ENCODE measurements at places on chromosomes 7 and 10.

DNA sequence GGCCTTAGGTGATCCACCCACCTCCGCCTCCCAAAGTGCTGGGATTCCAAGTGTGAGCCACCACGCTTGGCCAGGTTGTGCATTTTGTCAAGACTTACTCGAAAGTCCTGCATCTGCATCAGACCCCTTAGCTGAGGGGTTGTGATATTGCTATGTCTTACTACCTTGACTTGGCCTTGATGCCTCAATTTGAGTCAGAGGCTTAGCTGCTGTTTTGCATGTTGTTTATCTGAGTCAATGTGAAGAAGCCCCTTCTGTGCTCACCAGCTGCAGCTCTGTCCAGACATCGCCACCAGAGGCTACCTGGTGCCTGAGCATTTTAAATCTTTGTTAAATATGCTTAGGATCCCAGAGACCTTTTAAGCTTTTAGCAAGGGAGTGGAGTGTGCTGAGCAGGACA is 18.1 kb downstream of the UBE2D4 start:
- no peak overlapping the region for H3K27ac ChIP-seq
- H3K27me3 ChIP-seq = no peaks in the 10 kb centered on the region
- no peak overlapping the region for H3K4me3 ChIP-seq
- no peak for DNase-seq
- peaks cover 34% of the 10 kb centered on the region for H3K36me3 ChIP-seq

DNA sequence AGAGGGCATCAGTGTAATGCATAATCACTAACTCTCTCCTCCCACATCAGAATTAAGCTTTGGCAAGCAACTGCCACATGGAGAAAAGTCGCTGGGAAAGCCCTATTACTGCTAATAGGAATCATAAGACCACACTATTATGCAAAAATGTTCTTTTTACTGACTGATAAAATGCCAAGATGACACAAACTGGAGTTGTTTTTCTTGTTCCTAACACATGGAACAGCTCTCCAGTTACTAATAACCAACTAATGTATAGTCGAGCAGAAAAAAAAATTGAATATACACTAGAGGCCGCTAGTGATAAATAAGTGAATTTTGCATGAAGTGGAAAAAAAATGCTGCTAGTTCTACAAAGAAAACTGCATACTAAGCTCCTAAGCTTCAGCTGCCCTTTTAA is 165.6 kb downstream of the TPK1 start:
- no peaks in the 10 kb centered on the region for H3K27me3 ChIP-seq
- H3K4me3 ChIP-seq = no peak overlapping the region
- no peaks in the 10 kb centered on the region for H3K36me3 ChIP-seq
- DNase-seq = no peak

DNA sequence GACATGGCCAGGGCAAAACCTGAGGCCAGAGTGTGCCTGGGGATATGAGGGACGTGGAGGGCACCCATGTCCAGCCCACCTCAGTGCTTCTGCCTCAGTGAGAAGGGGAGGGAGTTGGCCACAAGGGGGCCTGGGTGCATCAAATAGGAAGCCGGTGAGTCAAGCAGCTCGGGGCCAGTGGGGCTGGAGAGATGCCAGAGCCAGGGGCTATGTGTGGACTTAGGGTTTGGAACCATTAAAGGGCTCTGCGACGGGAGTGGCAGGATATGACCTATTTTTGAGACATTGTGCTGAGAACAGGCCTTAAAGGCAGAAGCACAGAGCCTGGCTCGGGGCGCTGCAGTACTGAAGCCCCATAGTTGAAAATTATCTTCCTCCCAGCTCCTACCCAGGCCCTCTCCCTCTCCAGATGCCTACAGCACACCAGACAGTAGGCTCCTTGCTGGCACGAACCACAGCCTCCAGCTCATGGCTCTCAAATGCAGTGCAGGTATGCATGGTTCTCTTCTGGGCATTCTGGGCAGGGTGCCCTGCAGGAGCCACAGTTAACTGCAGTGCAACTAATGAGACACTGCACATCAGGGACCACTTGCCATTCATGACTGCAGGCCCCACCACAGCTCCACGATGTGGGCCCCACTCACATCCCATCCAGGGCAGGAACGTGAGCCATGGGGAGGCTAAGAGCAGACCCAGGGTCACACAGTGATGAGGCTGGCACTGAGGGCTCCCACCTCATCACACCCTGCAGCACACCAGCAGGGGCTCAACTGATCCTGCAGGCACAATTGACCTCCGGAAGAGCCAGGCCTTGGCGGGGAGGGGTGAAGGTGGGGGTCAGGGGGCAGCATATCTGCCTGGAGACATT is 7.2 kb upstream of the PGAM2 start:
- peak overlapping the region; percentile 24 for H3K27ac ChIP-seq
- peaks cover 41% of the 10 kb centered on the region for H3K4me1 ChIP-seq
- H3K36me3 ChIP-seq = peaks cover 36% of the 10 kb centered on the region
- H3K4me3 ChIP-seq = no peak overlapping the region

DNA sequence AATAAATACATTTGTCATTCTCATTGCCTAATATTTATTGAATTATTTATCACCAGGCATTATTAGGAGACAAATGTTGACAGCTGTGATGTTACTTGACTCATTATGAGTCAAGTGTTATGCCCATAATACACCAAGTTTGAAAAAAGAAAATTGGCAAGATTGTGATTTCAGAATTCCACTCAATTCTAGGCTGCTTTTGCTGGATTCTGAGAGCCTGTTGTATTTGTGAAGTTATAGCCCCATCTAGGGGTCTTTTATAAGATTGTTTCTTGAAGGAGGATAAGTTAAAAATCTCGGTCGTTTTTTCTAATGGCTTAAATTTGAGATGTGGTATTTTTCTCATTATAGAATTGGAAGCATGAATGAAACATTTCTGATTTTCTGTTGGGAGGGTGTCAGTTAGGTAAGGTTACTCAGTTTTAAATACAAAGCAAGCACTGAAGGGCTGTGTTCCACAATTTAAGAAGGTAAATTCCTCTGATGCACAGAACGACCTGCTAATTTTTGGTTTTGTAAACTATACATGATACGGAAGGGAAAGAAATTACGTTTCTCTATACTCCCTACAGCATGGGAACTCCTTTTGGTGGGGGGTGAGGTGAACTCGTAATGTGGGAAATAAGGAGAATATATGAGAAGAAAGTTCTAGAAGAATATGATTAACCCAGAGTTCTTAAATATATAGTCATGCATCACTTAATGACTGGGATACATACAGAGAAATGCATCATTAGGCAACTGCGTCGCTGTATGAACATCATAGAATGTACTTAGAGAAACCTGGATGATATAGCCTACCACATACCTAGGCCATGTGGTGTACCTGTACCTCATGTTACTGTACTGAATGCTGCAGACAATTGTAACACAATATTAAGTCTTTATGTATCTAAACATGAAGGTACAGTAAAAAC is 2.6 kb downstream of the STK31 start:
- no peak overlapping the region for H3K4me3 ChIP-seq
- no peak for DNase-seq
- H3K4me1 ChIP-seq = no peaks in the 10 kb centered on the region
- no peaks in the 10 kb centered on the region for H3K27me3 ChIP-seq
- H3K27ac ChIP-seq = no peak overlapping the region
- H3K36me3 ChIP-seq = no peaks in the 10 kb centered on the region

DNA sequence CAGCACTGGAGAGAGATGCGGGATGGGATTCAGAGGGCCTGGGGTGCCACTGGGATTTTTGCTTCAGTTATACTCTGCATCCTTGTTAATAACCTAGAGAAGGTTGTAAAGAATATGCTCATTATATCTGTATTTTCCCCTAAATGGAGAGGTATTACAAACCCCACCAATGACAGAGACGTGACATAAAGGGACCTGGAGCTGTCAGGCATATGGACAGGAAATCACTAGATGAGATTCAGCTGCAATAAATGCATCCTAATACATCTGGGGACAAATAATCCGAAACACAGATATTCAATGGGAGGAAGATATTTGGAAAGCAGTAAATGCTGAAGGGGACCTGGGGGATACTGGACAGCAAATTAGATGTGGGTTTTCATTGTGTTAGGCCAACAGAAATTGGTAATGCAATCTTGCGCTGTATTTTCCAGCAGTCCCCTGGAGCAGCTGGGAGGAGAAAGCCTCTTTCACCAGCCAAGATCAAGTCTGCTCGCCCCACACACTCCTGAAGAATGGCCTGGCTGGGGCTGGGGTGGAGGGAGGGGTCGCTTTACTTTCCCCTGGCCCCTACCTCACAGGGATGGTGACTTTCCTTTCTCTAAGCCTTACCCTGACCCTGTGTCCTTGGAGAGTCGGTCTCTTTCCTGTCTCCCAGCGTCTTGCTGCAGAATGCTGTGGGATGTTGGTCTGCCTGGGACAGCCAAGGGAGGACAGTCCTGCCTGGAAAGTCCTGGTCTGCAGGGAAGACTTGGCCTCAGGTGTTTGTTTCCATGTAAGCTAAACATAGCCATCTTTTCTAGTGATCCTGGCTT is 653.8 kb downstream of the LRMDA start:
- H3K27ac ChIP-seq = no peak overlapping the region
- H3K36me3 ChIP-seq = no peaks in the 10 kb centered on the region
- no peak for DNase-seq
- H3K27me3 ChIP-seq = no peaks in the 10 kb centered on the region
- peaks cover 3% of the 10 kb centered on the region for H3K4me1 ChIP-seq

GRCh38 chr10:59891349-59891748 is 15.0 kb downstream of the CCDC6 start:
- H3K4me3 ChIP-seq = no peak overlapping the region
- peaks cover 9% of the 10 kb centered on the region for H3K36me3 ChIP-seq
- DNase-seq = no peak
- H3K27ac ChIP-seq = no peak overlapping the region

DNA sequence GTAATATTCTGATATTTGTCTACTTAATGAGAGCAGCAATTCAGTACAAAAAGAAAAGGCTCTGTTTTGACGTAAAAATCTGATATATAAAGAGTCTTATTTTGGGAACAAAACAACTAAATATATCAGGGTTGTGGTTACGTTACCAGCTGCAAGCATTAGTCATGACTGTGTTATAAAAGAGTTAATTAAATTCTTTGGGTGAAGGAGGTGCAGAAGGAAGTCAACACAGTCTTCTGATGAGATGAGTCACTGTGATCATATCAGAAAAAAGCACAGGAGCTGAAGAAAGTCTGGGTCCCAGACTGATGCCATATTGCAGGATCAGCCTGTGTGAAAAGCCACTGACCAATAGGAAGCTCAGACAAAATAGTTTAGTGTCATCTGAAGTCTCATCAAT is 234.3 kb upstream of the TEX47 start:
- no peak for DNase-seq
- H3K36me3 ChIP-seq = no peaks in the 10 kb centered on the region

- no peak overlapping the region for H3K27ac ChIP-seq
- H3K4me3 ChIP-seq = no peak overlapping the region
- H3K4me1 ChIP-seq = no peaks in the 10 kb centered on the region
- DNase-seq = no peak
Measured at GRCh38 chr10:21758239-21758638, 224.2 kb downstream of the MLLT10 start.

DNA sequence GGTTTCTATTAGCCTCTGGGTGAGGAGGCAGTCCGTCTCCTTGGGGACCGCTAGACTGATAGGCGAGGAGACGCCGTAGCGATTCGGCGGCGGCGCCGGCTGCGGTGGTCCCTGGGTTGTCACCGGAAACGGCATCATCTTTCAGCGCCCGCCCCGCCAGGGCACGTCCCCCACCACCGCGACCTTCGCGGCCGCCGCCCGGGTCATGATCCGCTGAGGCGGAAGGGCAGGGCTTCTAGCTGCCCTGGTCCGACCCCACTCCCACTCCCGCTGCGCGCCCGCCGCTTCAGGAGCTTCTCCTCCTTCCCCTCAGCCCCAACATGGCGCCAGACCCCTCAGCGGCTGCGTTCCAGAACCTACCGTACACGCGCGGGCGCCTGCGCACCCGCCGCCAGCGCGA is at the start of gene PAPOLB:
TSS of gene PAPOLB (minus strand) at position 358 of the 400 bp plus-strand sequence. CDS start at position 138, 220 bp downstream.
- H3K4me3 ChIP-seq = peak within 1 kb of the TSS; percentile 40
- no peaks in the 10 kb centered on the region for H3K4me1 ChIP-seq
- no peak for DNase-seq
- no peak within 1 kb of the TSS for H3K27ac ChIP-seq

- H3K27ac ChIP-seq = no peak overlapping the region
- peaks cover 41% of the 10 kb centered on the region for H3K36me3 ChIP-seq
- no peaks in the 10 kb centered on the region for H3K4me1 ChIP-seq
- H3K27me3 ChIP-seq = no peaks in the 10 kb centered on the region
- DNase-seq = no peak
- H3K4me3 ChIP-seq = no peak overlapping the region
Measured at GRCh38 chr10:72098836-72099599, 10.7 kb upstream of the SPOCK2 start.

- no peaks in the 10 kb centered on the region for H3K36me3 ChIP-seq
- peaks cover 2% of the 10 kb centered on the region for H3K4me1 ChIP-seq
- no peaks in the 10 kb centered on the region for H3K27me3 ChIP-seq
- DNase-seq = no peak
- H3K27ac ChIP-seq = no peak overlapping the region
Measured at GRCh38 chr7:15853832-15854470, 167.5 kb upstream of the MEOX2 start.

DNA sequence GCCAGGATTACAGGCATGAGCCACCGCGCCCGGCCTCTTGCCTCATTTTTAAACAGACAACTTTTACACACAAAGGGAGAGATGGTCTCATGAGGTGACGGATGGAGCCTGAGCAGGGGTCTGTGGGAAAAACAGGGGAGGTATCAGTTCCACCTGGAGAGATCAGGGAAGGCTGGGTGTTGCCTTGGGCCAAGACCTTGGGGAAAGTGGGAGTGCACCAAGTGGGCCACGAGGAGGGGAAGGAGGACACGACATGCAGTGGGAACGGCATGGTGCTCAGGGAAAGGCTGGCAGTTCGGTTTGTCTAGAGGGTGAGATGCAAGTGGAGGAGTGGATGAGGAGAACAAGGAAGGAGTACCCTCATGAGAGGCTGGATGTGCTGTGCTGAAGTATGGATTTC is 8.9 kb upstream of the ZNF777 start:
- no peak overlapping the region for H3K4me3 ChIP-seq
- H3K36me3 ChIP-seq = peaks cover 28% of the 10 kb centered on the region
- no peak for DNase-seq
- no peaks in the 10 kb centered on the region for H3K4me1 ChIP-seq
- H3K27me3 ChIP-seq = no peaks in the 10 kb centered on the region
- no peak overlapping the region for H3K27ac ChIP-seq

DNA sequence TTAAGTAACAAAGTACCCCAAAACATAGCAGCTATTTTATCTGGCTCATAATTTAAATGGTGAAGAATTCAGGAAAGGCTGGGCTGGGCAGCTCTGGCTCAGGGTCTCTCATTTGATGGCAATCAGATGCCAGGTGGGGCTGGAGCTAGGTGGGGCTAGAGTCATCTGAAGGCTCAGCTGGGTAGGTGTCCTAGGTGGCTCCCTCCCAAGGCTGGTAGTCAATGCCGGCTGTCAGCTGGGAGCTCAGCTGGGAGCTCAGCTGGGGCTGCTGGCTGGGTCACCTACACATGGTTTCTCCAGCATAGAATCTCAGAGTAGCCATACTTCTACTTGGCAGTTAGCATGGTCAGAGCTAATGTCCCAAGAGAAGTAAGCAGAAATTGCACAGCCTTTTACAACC is 34.1 kb downstream of the OSBPL3 start:
- no peaks in the 10 kb centered on the region for H3K27me3 ChIP-seq
- H3K4me1 ChIP-seq = no peaks in the 10 kb centered on the region

DNA sequence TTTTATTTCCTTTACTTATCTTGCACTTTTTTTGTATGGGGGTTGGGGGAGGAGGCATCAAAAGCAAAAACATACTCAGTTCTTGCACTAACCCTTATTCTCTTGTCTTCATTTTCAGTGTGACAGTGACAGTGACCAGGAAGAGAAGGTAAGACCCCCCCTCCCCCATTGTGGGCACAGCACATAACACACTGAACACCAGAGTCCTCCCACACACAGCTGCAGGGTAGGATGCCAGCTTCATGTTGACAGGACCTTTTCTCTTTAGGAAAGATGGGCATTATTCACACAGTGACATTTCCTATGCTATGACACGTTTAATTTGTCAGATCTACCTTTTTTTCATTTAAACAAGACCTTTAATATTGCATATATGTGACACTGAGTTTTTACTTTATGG is 696.3 kb upstream of the GALNT17 start:
- DNase-seq = no peak
- no peaks in the 10 kb centered on the region for H3K27me3 ChIP-seq
- no peak overlapping the region for H3K4me3 ChIP-seq
